Neuronal stem cell (in vitro differentiated cells): ENCODE measurements at places on chromosomes 12 and 14.

DNA sequence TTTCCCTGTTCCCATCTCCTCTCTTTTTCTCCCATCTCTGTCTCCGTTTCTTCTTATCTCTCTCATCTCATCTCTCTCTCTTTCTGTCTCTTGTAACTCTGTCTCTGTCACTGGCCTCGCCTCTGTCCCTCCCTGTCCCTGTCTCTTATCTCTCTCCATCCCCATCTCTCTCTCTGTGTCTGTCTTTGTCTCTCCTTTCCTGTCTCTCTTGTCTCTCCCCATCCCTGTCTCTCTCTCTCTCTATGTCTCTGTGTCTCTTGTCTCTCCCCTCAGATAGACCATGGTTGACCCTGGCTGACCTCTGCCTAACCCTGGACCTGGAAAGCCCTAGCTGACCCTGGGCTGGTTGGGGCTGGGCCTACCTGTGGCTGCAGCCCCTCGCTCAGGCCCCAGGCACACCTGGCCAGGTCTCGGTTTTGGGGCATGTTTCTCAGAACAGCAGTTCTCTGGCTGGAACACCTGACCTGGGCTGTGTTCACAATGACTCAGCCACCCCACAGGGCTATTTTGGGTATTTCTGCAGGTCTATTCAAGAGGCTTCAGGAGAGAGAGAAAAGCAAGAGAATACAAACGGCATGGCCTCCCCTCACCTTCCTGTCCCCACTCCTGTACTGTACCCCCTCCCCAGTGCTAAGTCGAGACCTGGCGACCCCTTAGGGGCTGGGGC is 174.4 kb downstream of the TMEM121 start:
- no peaks in the 10 kb centered on the region for H3K27me3 ChIP-seq
- H3K27ac ChIP-seq: no peak overlapping the region
- no peaks in the 10 kb centered on the region for H3K4me1 ChIP-seq
- no peak for DNase-seq

- H3K4me1 ChIP-seq: no peaks in the 10 kb centered on the region
- H3K27me3 ChIP-seq: no peaks in the 10 kb centered on the region
- no peak overlapping the region for H3K4me3 ChIP-seq
- no peak for DNase-seq
These were observed 156.7 kb downstream of the SLC41A2 start for GRCh38 chr12:104801427-104801826.

DNA sequence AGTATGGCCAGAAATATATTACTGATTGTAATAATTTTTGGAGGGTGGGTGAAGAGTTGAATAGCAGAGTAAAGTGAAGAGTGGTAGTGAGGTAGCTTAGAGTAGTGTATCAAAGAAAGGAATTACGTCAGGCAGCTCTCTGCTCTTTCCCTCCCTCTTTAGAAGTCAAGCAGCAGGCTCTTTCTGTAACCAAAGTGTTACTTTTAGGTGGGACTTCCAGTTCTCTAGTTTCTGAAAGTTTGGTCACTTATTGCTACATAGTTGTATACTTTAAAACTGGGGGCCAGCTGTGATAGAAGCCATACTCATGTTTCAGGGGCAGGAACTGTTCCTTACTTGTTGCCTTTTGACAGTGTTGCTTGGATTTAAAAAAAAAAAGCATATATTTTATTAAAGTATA is 30.6 kb downstream of the ATF7IP start:
- H3K27me3 ChIP-seq: no peaks in the 10 kb centered on the region
- no peak overlapping the region for H3K4me3 ChIP-seq

GRCh38 chr14:59429790-59430189 is 35.4 kb downstream of the GPR135 start:
- no peak for DNase-seq
- H3K36me3 ChIP-seq: no peaks in the 10 kb centered on the region
- no peaks in the 10 kb centered on the region for H3K27me3 ChIP-seq
- no peak overlapping the region for H3K27ac ChIP-seq

GRCh38 chr14:22221508-22221907 is 367.5 kb downstream of the DAD1 start:
- no peak overlapping the region for H3K27ac ChIP-seq
- no peaks in the 10 kb centered on the region for H3K36me3 ChIP-seq
- H3K4me1 ChIP-seq: no peaks in the 10 kb centered on the region
- H3K4me3 ChIP-seq: no peak overlapping the region
- DNase-seq: no peak
